D341Med (cell line): ENCODE measurements at places on chromosomes 7 and 10.

GRCh38 chr7:150660939-150661613 lies 24.4 kb upstream of the GIMAP2 start:
- no peak for DNase-seq

DNA sequence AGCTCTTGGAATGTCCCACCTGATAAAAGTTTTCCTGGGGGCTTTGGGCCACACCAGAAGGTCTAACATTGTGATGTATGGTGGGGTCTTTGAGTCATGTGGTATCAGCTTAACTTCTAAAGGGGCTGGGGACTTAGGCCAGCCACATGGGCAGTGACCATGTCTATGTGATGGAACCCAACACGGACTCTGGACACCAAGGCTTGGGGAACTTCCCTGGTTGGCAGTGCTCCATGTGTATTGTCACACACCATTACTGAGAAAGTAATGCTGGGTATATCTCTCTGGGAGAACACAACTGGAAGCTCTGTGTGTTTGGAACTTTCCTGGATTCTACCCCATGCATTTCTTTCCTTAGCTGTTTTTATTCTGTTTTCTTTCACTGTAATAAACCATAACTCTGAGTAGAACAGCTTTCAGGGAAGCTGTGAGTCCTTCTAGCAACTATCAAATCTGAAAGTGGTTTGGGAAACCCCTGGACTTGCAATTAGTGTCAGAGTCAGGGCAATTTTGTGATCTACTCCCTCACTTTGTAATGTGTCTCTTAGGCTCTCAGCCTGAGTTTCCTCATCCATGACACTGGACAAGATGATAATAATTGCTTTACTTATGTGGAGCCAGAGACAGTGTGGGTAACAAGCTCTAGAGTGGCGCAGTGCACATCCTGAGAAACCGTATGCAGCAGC lies 28.4 kb upstream of the AGK start:
- DNase-seq, result no peak

DNA sequence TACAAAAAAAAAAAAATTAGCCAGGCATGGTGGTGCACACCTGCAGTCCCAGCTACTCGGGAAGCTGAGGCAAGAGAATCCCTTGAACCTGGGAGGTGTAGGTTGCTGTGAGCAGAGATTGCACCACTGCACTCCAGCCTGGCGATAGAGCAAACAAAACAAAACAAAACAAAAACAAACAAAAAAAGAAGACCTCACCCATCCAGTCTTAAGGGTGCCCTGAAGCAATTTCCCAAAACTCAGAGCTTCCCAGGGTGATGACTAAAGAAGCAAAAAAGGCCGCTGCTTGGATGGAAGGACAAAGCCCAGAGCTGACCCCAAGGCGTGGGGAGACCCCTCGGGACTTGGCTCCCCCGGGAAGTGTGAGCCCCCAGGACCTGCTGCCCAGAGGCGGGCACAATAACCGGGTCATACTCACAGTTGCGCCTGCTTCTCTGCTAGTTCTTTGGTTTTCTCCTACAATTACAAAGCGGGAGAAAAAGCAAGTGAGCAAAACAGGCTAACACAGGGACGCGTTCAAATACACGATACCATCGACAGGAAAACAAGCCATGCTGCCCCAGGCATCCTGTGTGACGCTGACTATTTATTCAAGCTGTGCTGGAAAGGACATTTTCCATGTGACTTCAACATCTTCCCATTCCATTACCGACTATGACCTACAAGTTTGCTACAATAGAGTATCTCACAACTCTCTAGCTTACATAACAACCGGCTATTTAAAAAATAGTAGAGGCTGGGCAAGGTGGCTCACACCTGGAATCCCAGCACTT lies 29.9 kb downstream of the PAPOLB start:
- DNase-seq, result no peak

GRCh38 chr10:132096223-132096622 lies 30.5 kb downstream of the JAKMIP3 start:
- DNase-seq, result no peak

DNA sequence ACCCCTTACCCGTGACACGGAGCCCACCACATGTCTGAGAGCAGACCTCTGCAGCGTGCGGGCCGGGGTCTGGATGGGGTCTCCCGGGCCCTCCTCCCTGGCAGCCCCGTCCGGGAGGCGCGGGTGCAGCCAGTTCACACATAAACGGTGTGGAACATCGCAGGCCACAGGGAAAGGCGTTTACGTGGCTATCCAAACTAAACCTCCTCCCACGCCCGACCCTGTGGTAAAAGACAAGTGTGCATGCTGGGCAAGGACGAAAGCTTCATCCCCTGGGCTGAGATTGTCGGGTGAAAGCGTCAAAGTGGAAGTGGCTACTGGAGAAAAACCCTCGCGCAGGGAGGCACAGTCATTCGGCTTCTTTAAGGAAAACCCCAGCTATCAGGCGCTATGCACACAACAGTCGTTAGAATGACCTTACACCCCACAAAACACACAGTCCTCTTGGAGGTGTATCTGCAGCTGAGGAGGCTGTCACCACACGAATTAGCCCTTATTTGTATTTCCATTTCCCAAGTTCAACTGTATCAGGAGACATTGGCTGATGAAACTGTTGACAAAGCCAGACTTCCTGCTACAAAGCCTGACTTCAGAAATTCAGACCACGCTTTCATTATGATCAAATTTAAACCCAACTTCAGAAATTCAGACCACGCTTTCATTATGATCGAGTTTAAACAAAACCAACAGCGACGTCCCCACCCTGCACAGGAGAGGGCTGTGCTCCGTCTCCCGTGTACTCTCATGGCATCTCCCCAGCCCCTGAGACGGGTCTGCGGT lies 15.3 kb downstream of the GPER1 start:
- DNase-seq, result no peak

GRCh38 chr10:124802313-124802675 lies 675 bp downstream of the ABRAXAS2 start:
- no peak for DNase-seq

DNA sequence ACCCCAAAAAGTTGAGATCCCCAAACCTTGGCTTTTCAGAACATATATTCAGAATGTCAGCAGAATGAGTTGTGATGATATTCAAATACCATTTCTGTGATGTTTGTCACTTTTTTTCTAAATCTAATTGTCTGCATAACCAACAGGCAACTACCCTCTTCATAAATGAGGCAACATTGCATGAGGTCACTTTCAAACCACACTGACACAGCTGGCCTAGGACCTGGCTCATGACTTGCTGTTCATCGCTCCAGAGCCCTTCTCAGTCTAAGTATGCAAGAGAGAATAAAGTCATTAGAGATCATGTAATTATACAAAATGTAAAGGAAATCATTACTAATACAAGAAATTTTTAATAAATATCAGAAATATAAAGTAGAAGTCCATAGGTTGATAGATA lies 681.9 kb downstream of the GRM8 start:
- no peak for DNase-seq

DNA sequence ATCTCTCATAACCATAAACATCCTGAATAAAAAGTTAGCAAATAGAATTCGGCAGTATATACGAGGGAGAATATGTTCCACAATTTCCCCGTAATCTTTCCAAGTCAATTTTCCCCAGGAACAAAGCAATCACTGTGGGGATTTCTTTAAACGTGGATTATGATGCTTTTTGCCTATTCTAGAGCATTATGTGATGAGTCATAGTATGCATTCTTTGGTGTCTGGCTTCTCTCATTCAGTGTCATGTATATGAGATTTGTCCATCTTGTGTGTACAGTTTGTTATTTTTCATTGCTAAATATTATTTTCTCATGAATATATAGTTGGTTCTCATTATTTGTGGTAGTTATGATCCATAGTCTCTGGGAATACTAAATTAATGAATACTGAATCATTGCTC lies 9.9 kb upstream of the OR9A4 start:
- DNase-seq, result no peak

DNA sequence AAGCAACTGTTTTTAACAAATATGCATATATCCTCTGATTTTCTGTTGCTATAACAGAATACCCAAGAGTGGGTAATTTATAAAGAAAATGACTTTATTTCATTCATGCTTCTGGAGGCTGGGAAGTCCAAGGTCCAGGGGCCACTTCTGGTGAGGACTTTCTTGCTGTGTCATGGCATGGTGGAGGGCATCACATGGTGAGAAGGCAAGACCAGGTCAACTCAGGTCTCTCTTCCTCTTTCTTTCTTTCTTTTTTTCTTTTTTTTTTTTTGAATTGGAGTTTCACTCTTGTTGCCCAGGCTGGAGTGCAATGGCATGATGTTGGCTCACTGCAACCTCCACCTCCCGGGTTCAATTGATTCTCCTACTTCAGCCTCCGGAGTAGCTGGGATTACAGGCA lies 303.0 kb upstream of the C7orf33 start:
- DNase-seq, result no peak

DNA sequence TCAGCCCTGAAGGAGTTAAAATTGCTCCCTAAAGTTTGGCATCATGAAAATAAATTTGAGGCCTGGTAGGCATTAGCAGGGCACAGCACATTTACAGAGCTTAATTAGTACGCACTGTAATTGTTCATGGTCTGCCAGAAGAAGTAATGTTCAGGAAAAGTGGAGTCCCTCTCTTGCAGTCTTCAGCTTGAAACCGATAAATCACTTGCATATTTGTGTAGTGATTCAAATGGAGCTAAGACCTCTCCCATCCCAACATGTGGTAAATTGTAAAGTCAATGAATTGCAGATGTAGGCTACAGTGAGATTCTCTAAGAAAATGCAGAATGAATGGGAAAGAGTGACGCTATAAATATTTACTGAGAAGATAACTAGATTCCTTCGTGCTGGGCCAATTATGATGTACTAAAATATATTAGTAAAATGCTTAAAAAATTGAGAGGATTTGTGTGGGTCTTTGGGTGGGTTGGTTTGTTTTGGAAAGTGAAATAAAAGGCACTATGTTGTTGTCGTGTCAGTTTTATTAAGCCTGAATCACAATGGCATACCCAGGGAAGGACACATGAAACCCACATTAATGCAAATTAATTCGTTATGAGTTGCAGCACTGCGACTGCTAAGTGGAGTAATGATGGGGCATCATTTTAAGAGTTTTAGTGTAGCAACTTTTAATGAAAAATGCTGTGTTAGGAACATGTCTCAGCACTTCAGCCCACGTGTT lies 8.4 kb downstream of the TCF7L2 start:
- DNase-seq, result no peak

- no peak for DNase-seq
Measured at GRCh38 chr10:127648885-127649284, 88.1 kb upstream of the FOXI2 start.
